HepG2 (cell line): ENCODE measurements at places on chromosomes 12 and 14. TPM values are rescaled to one million over a fixed set of nuclear protein-coding genes. Genes with fewer than 3 reads are reported as not detected.

The KRT6C gene
- not detected in 2 replicates for total RNA-seq

The EXOC3L4 gene
- 11.3 and 27.0 TPM in 2 replicates for total RNA-seq

The CD27 gene
- total RNA-seq: not detected in 2 replicates

GRCh38 chr12:89236237-89236636 is 116.1 kb downstream of the DUSP6 start:
- no peaks in the 10 kb centered on the region for H3K4me1 ChIP-seq
- no peaks in the 10 kb centered on the region for H3K27me3 ChIP-seq
- H3K4me3 ChIP-seq: no peak overlapping the region
